AG10803 (cell line): ENCODE measurements at places on chromosomes 3 and 15.

DNA sequence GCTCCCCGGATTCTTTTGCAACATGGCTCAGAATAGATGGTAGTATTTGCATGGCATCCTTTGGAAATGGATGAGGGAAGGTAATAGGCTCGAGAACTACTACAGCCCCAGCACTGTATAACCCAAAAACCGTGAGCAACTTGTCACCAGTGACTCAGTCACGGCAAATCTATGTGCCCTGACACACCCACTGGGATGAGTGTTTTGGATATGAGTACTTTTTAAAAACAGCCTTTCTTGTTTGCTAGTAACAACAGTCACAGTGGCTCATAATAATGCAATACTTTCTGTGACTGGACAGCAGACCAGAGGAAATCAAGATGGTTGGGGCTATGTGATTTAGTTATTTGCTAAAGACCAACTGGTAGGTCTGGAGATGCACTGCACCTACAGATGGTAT is 299.6 kb downstream of the ULK4 start:
- peak; percentile 31 for DNase-seq

- DNase-seq = peak; percentile 35
Measured at GRCh38 chr3:175057401-175057800, 198.3 kb downstream of the NAALADL2 start.

GRCh38 chr3:39849992-39850715 is 40.7 kb downstream of the MYRIP start:
- DNase-seq = no peak

DNA sequence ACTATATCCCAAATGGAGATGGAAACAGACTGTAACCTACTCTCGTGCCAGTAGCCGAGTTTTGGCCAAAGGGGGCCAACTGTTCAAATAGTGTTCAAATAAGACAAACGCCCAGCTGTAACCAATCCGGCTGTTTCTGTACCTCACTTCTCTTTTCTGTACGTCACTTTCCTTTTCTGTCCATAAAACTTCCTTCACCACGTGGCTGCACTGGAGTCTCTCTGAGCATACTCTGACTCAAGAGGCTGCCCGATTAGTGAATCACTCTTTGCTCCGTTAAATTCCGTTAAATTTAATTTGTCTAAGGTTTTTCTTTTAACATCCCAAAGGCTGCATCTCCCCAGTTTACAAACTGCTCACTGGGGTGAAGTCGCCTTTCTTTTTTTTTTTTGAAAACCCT is 219.2 kb upstream of the P2RY1 start:
- no peak for DNase-seq

GRCh38 chr3:23981136-23981535 is 36.0 kb downstream of the NR1D2 start:
- no peak for DNase-seq

DNA sequence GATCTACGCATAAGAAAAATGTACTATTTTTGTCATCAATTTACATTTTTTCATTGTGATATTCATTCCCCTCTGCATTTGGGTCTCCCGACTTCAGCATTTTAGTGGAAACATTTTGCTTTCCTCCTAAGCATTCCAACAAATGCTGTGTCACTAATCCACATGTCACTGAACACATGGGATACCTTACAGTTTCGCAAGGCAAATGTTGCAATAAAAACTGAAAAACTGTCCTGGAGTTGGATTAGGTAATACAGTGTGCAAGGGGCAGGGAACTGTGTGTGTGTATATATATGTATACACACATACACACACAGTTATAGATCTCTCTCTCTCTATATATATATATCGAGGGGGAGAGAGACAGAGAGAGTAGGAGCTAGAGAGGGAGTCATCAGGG is 632.2 kb downstream of the MAGI1 start:
- DNase-seq = peak; percentile 77

- DNase-seq = no peak
Measured at GRCh38 chr15:26537663-26538062, 235.2 kb downstream of the GABRB3 start.

- DNase-seq = no peak
Measured at GRCh38 chr3:4807381-4808280, 171.6 kb upstream of the BHLHE40 start.

DNA sequence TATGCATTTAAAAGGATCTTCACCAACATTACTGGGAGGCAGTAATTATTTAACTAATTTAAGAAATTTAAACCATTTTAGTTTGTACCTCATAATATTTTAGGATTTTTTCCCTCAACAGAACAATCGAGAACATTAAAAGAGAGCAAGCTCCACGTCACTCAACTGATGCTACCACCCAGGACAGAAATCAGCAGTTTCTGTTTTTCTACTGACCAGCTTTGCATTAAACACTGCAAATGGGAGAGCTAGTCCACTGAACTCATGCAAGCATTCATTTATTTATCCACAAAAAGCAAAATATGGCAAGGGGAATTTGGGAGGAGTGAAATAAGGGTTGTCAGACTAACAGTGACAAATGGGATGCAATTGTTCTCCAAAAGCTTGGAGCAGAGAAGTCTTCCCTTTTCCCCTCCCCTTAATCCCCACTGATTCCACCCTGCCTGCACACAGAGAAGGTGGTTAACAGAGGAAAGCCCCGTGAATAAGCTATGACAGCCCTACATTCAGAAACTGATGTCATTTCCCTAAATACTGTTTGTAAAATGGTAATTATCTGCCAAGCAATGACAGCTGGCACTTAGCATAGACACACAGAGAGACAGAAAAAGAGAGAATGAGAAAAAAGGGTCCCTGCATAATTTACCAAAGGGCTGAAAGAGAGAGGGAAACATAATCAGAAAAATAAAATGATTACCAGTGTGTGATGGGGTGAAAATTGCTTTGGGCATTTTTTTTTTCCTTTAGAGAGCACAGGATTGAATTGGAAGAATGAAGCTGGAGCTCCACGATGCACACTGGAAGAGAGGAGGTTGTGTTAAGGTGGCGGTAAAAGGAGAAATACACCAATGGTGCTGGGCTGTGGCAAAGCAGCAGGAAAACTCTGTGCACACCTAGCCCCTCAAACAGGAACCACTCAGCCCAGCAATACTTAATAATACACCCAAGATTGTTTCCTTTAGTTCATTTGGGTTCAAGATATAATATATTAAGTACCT is 777.4 kb downstream of the TUSC7 start:
- DNase-seq = no peak

- peak; percentile 19 for DNase-seq
Measured at GRCh38 chr3:40780291-40780924, 255.6 kb downstream of the ZNF621 start.

DNA sequence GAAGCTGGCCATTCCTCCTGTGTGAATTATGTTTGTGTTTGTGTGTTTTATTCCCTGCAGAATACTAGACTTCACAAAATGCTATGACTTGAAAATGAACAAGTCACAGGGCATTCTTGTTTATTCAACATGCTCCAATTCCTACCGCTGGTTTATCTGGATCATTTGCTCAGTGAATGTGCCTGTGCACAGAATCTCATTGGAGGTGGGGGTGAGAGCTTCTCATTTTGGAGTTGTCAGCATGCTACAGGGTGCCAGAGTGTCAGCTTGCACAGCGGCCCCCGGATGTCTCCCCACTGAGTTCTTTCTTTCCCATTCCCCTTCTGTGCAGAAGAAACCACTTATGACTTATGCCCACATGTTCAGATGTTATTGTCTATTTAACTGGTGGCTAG is 428.7 kb downstream of the ROBO2 start:
- no peak for DNase-seq

DNA sequence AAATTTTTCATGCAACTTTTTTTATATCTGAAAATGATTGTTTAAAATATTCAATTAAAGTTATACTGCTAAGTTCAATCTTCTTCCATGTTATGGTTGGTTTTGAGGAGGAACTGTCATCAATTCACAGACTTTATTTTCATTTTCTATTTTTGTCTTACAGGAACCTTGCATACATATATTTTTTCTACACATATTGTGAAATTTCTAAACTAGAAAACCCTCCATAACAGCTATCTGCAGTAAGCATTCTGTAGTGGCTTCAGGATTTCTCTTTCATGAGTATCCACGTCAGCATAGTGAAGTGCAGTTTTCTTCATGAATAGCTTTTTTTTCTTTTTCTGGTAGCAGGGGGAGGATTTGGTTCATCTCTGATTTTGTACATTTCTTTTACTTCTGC is 48.2 kb downstream of the ATR start:
- DNase-seq = no peak

- DNase-seq = no peak
Measured at GRCh38 chr15:71331173-71331572, 215.9 kb downstream of the THSD4 start.

DNA sequence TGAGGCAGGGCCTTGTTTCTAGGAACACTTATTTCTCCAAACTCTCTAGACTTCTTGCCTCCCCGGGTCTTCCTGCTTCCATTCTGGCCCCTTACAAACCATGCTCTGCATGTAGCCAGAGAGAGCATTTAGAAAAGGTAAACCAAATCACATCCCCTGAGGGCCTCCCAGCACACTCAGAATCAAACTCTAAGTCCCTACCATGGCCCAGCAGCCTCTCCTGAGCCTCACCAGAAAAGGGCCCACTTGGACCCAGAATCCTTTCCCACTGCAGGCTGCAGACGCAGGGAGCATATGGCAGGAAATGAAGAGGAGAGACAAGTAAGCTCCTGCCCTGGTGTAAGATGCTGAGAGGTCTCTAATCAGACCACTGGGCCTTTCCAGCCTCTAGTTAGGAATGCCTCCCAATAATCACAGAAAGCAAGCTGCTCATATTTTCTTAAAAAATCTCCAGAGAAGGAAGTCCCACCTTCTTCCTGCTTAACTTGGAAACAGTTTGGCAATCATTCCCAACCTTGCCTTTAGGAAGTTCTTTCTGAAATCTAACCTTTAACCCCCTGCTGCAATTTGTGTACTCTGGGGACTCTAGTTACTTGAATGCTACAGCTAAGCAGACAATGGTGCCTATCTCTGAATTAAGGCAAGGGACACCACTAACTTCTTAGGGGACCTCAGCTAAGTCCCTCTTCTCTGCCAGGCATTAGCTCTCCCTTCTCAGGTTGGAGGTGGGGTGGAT is 4.2 kb downstream of the AMOTL2 start:
- DNase-seq = peak; percentile 37

DNA sequence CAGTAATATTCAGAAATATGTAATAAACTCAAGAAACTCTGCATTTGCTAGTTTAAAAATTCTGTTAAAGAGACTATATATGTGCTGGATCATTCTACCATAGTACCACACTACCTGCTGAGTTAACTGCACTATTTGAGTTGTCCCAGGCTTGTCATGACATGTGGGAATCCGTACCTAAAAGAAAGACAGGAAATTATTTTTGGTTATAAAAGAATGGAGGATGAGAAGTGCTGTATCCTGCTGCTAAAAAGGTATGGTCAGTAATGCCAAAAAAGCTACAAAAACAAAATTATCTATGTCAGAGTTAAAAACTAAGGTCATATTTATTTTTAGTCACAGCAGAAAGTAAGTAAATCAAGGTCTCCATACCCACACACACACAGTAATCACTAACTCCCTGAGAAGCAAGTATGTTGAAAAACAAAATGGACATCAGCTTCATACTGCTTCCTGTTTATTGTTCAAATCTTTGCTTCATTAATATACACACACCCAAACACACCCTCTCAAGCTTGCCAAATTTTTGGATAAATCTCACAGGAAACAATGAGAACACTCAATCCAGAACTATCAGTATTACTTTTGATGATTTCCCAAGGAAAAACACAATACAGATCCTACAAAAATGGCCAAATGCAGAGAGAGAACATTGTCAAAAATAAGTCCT is 33.7 kb downstream of the DENND6A start:
- DNase-seq = no peak

GRCh38 chr3:107989661-107990060 is 101.2 kb downstream of the CD47 start:
- no peak for DNase-seq

- no peak for DNase-seq
Measured at GRCh38 chr3:46987743-46988401, 8.4 kb downstream of the NBEAL2 start.

DNA sequence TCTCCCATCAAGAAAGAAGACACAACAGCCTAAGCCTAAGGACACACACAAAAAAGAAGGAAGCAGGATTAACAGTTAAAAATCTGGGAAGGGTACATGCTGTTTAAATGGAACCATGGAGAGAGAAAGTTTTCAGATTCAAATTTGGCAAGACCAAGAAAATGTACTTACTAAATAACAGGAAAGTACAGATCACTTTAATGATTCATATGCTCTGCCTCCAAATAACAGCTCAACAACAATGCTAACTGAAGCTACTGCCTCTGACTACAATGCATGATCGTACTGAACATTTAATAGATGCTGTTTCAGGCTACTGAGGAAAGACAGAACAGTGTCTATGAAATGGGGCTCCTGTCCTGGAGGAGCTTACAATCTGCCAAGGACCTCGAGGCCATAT is 8.4 kb upstream of the NMB start:
- DNase-seq = no peak

- no peak for DNase-seq
Measured at GRCh38 chr3:8882642-8883041, 80.6 kb downstream of the RAD18 start.

- peak; percentile 36 for DNase-seq
Measured at GRCh38 chr15:83380059-83380458, 67.1 kb upstream of the SH3GL3 start.

DNA sequence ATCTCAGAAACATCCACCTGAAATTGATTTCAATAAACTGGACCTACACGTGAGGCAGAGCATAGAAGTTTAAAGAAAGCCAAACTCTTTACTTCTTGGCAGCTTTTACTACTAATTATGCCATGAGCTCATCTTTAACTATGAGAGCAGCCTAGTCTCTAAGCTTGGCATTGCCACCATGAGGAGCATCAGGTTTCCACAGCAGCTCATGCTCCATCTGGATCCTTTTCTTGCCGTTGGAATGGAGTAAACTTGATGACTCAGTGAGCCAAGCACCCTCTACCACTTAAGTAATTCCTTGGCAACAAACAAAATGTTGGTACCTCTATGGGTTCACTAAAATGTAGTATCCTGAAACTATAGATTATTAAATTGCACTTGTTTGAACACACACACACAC is 583.2 kb downstream of the EPHA3 start:
- DNase-seq = no peak

- DNase-seq = no peak
Measured at GRCh38 chr15:41675337-41675736, 15.1 kb downstream of the MGA start.

- no peak for DNase-seq
Measured at GRCh38 chr3:101288294-101288693, 32.1 kb downstream of the IMPG2 start.

DNA sequence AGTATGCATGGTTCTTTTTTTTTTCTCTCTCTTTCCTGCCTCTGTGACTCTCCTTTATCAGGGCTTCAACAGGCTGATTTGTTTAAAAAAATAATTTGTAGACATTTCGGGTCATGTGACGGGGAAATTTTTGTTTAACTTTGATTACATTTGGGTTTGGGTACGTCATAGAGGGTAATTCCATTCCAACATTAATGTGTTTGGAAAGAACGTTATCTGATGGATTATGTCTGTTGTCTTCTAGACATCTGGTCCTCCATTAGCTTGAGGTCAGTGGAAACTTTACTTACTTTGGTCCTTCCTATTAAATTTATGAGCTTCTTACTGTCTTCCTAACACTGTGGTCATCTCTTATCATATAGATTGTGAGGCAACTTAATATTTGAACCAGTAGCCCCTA is 80.9 kb downstream of the STT3B start:
- no peak for DNase-seq

GRCh38 chr15:29676961-29677402 is 145.3 kb downstream of the TJP1 start:
- DNase-seq = no peak
